ENCODE measurements at places on chromosomes 12 and 14.
A peak's percentile ranks its signal among the peaks of the same experiment; 100 is the strongest.

DNA sequence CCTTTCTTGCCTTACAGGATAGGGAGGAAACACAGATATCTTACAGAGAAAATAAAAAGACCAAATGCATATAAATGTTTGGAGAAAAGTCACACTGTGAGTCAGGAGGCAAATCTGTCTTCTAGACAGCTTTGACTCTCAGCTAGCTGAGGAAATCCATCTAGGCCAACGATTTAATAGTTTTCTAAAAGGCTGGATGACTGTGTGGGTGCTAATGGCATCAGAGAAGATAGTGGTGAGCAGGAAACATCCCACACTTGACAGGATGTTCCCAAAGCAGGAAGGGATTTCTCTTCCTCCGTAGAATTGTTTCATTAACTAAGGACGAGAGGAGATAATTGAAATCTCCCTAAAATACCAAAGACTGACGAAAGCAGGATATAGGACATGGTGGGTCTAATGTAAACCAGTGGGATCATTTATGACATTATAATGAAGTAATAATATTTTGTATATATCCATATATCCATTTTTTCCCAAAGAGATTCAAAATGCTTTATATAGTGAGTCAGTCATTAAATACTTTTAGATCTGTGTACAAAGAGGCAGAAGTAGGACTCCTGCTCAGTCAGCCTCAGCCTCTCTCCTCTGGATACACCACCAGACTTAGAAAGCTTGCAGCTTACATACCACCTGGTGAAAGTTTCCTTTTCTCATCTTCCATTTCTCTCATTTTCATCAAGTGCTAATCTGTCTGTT is 44.3 kb upstream of the PSMA6 start:
- DNase-seq: no peak

GRCh38 chr14:71563492-71564153 is 368.6 kb upstream of the RGS6 start:
- DNase-seq: no peak

DNA sequence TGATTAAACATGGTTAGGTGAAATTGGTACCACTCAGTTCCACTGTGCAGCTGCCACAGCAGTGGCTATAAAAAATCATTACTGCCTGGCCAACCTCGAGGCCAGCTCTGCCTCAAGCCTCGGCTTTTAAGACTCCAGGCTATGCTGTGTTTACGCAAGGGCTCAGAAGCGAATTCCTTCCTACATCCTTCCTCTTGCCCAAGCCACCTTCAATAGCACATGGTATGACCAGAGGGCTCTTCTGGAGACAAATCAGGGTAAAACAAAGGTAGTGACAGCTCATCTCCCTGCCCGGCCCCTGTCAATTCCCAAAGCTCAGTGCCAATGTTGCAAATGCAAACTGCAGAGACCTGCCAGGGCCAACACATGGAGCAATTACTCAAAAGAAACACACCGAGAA is 31.9 kb downstream of the NUAK1 start:
- no peak for DNase-seq

- no peak for DNase-seq
Measured at GRCh38 chr12:56224954-56225353, 812 bp downstream of the NABP2 start.

DNA sequence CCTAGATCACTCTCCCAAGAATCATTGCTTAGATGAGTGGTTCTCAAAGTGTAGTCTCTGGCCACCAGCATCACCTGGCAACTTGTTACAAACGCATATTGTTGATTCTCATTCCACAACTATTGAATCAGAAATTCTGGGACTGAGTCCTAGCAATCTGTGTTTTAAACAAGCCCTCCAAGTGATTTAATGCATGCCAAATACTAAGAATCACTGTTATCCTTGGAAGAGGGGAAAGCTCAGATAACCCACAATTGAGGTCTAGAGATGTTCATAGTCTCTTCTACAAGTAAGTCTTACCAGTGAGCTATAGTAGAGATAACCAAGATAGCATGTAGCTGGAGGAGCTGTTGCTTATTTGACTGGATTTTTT is 666.6 kb downstream of the DIO2 start:
- DNase-seq: no peak

DNA sequence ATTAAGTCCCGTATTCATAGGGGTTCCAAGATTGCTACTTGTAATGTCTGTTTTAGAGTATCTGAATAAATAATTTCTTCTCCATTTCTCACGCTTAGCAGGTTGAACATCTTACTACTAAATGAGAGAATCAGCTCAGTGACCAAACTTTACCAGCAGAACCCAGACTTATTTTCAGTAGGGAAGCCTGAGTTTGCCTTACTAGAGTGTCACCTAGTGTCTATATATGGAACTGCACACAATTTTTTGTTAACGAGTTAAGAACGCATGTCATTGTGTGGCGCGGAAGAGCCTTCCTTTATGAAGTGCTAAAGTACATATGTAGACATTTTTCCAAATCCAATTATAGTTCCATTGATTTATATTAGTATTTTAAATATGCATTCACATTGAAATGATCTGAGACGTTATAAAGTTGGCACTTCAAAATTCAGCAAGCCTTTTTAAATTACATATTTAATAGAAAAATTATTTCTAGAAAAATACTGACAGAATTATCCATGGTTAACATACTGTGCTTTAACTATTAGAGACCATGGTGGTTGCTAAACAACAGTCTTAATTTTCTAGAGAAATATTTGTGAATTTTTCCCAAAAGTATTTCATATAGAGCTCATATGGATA is 88.3 kb downstream of the RPS29 start:
- DNase-seq: peak; percentile 33

- DNase-seq: peak; percentile 40
Measured at GRCh38 chr14:85280074-85280473, 249.9 kb upstream of the FLRT2 start.

DNA sequence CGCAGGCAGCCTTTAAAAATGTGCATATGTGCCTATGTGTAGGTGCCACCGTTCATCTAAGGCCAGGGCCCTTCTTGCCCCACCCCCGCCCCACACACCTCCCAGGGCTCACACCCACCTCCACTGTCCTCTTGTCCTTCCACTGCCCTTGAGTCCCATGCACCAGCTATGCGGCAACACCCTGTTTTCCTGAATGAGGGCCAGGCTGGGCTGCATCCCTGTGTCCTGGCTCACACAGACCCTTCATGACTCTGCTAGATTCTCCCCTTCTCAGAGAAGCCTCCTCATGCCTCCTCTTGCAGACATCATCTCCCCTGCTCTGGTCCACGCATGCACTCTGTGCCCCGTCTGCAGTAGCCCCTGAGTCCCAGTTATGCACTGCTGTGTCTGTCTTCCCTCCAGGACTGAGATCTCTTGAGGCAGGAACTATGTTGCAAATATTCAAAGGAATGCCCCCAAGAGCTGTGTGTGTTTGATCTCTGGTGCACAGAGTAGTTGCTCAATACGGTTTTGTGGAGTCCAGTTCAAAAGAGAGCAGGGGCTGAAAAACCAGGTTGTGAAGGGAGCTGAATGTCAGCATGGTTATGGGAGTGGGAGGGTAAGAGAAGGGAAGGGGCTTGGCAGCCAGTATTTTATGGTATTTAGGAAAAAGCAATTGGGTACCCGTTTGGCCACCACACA is 47.3 kb upstream of the ESRRB start:
- no peak for DNase-seq

GRCh38 chr12:93937812-93938211 is 210.6 kb upstream of the PLXNC1 start:
- DNase-seq: no peak

All from RCC 7860 (cell line).